ENCODE measurements at places on chromosomes 12 and 14.

DNA sequence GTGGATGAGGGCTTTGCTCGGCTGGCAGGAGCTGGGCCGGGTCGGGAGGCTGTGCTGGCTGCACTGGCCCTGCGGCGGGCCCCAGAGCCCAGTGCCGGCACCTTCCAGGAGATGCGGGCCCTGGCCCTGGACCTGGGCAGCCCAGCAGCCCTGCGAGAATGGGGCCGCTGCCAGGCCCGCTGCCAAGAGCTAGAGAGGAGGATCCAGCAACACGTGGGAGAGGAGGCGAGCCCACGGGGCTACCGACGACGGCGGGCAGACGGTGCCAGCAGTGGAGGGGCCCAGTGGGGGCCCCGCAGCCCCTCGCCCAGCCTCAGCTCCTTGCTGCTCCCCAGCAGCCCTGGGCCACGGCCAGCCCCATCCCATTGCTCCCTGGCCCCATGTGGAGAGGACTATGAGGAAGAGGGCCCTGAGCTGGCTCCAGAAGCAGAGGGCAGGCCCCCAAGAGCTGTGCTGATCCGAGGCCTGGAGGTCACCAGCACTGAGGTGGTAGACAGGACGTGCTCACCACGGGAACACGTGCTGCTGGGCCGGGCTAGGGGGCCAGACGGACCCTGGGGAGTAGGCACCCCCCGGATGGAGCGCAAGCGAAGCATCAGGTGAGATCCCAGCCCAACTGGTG, 11.5 kb downstream of the ARHGEF40 start:
- DNase-seq, result no peak

DNA sequence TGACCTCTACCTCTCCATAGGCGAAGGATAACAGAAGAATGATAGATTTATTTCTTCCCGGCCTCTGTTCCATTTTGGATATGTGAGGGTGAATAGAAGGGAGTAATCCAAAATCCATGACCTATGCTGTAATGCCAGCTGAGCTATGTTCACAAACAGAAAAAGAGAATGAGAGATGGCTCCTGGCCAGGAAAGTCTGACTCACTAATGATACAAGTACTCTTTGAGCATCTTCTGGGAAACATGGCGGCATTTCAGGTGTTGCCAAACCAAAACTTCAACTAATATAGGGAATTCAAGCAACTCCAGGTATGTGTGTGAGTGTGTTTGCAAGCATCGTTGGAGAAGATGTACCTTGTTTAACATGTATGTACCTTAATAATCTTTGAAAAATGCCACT, 55.1 kb downstream of the MED13L start:
- no peak for DNase-seq

- DNase-seq, result no peak
These were observed 9.9 kb downstream of the PMEL start for GRCh38 chr12:55955800-55956508.

GRCh38 chr14:92973798-92974372, 50.9 kb downstream of the CHGA start:
- DNase-seq, result no peak

GRCh38 chr12:5050542-5050941, 6.9 kb downstream of the KCNA5 start:
- no peak for DNase-seq

DNA sequence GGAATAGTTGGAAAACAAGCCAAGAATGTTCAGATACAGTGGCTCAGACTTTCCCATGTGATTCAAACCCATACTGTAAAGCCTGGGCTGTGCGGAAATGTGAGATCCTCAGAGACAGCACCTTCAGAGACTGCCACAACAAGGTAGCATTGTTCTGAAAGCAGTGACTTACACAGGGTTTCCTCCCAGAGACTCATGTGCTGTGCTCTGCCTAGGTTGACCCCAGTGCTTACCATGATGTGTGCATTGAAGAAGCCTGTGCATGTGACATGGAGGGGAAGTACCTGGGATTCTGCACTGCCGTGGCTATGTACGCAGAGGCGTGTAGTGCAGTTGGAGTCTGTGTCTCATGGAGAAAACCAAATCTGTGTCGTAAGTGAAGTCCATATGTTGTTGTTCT, 219.4 kb downstream of the LRRK2 start:
- DNase-seq, result no peak

GRCh38 chr14:99548255-99548654, 55.8 kb downstream of the CCDC85C start:
- no peak for DNase-seq

DNA sequence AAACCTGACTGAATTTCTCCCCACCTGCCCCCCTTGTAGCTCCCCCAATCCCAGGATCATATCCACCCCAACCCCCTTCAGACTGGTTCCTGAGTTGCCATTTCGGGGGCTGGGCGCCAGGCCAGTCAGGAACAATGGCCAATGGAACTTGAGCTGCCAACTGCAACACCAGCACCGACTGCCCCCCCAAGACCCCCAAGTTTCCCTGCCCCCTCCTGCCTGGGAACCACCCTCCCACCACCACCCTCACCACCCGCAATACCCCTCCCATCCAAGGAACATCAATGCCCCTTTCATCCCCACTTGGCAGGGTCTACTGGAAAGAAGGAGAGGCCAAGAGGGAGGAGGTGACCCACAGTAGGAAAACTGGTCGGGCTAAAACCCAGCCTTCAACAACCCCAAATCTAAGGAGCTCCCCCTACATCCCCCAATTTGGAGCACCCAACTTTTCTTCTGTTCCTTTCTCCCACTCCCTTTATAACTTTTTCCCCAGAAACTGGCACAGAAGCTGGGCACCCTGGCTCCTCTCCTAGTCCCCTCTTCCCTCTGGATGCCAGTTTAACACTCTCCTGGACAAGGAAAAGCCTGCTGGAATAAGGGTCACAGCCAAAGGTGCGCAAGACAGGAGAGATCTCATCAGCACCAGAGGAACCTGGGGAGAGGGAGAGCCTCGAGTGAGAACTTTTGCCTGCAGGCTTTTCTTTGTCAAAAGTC, 1.6 kb upstream of the NDRG2 start:
- no peak for DNase-seq

GRCh38 chr12:33708935-33709334, 269.3 kb upstream of the SYT10 start:
- DNase-seq, result no peak

DNA sequence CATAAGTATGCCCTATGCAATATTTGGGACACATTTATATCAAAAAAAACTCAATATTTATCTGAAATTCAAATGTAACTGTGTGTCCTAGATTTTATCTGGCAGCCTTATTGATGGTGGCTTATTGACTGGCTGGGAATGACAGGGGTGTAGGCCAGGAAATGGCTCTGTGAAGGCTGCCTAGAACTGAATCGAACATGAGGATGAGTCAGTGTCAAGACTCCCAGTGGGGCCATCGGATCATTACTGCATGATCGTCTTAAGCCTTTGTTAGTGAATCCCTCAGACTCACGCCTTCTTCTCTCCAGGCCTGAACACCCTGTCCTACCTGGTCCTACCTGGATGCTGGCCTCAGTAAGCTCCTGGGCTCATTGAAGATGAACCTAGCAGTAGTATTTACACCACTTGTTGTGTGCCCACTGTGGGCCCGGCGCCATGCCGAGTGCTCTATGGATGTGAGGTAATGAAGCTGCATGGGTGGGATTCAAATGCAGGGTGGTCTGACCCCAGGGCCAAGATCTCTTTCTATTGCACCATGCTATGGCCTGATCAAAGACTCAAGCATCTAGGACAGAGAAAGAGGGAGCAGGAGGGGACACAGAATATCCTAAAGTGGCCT, 21.0 kb upstream of the FAIM2 start:
- no peak for DNase-seq

DNA sequence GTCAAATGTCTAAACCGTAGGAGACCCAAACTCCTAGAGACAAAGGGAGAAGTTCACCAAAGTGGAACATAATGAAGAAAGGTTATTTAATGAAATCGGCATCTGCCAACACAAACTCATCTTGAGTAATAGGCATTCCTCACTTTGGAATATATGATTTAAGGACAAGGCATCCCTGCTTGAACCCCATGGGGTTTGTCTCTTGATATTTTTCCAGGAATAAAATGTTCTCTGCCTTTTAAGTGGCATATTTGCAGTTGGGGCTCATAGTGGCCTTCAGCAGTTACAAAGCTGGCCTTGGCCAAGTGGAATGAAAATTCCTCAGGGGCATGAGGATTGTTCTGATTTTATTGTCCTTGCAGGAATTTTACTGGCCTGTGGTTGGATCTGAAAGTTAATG, 7.1 kb downstream of the POP5 start:
- DNase-seq, result no peak

- no peak for DNase-seq
These were observed 11.3 kb downstream of the NOS1 start for GRCh38 chr12:117350140-117350539.

GRCh38 chr14:31939934-31940333, 137.2 kb upstream of the ARHGAP5 start:
- no peak for DNase-seq

DNA sequence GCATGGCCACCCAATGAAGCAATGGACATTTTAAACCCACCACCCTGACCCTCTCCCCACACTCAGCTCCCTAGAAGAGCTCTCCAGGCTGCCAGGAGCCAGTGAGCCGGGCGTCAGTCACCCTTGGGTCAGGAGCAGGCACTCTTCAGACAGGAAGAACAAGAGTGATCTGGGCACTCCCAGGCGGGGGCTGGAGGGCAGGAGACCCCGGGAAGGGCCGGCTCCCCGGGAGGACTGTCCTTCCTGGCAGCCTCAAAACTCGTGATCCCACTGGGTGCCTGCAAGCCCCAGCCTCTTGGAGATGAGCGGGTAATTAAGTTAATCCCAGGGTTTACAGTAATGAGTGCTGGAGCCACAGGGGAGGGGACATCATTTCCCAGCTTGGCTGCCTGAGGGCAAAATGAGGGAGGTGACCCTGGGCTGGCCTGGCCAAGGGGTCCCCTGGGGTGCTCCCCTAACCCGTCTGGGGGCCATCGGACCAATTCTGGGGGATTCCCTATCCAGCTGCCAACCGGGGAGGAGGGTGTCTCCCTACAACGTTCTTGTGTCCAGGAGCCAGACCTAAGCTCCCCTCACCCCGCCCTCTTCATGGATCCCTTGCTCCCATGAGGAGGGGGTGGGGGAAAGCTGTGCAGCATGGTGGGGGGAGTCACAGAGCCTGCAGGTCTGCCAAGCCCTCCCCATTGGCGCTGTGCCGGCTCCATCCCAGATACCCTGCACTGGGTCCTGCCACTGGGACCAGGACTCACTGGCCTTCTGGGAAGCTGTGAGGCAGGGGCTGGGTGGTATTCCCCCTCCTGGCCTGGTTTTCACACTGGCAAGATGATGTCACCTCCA, 59.2 kb downstream of the CCNK start:
- DNase-seq, result no peak

DNA sequence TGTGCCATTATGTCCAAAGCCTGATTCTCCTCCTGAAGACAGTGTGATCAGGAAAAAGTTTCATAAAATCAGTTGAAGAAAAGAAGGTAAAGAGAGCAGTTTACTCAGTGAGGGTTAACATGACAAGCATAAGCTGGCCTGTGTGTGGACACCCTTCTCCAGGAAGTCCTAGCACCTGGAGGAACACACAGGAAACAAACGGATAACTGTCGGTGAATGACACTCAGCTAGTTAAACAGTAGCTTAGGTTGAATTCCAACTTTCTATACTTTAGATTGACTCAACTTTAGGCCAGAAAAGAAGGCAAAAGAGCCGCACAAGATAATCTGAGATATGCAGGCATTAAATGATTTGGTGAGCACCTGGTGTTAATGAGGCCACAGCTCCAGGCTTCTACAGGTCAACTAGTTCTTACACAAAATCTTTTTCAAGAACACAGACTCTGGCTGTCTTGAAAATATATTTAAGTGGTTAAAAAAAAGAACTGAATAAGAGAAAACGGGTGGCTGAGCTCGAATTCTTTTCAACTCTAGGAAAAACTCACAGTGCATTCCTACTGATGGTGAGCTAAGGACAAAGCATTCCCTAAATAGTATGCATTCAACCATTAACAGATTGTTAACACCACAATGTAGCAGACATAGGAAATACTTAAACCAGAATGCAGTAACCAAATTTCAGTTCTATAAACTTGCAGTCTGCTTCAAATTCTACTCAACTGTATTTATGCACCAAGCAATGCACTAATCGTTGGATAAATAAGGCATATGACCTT, 56.9 kb upstream of the TSPAN8 start:
- DNase-seq, result no peak

GRCh38 chr12:105296116-105297089, 34.1 kb upstream of the C12orf75 start:
- no peak for DNase-seq

DNA sequence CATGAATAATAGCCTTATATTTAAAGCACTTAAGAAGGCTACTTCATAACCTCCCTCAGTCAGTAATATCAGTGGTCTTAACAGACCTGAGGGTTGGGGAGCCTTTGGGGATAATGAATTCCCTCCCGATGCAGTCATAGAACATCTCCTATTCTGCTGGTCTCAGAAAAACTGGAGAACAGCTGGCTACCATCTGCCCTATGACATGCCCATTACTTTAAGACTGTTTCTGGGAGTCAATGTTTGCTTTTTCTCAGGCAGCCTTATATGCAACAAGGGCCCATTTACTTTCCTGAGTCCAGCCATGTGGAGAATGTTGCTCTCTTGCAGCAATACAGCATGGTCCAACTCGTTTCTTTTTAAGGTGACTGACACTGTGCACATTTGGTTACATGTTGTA, 161.7 kb upstream of the PARP11 start:
- DNase-seq, result no peak

Data from CD4-positive, alpha-beta T cell treated with Interleukin-10 for 1 hour (primary cell).